Activated B cell treated with CpG ODN at 0.5 μM for 24 hours (primary cell): ENCODE measurements at places on chromosomes 3 and 15.

DNA sequence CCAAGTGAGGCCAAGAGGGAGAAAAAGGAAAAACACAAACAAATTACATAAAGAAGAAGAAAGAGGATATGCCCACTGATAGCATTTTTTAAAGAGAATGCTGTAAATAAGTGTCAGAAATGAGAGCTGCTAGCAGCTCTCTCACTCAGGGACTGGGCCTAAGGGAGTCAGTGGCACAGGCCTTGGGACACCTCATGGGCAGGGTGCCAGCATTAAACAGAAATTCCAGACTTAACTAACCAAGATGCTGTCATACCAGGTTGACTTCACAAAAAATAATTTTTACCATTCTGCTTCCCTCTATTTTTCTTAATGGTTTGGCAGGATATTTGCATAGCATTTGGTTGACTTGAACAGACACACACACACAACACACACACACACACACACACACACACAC lies 92.3 kb upstream of the ADAMTSL3 start:
- DNase-seq: no peak

DNA sequence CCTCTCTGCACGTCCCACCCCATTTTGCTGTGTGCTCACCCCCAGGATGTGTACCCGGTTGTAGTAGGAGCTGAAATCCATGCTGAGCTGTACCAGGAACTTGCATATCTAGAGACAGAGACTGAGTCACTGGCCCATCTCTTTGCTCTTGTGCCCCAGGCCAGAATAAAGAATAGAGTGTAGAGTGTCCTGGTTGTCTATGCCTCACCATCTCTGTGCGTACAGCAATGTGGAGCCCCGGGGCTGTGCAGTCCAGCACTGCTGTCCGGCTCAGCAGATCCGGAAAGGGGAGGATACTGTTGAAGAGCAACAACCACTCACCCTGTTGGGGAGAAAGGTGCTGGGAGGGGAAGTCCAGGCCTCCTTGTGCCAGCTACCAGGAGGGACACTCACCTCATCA lies 2.6 kb downstream of the DALRD3 start:
- DNase-seq: no peak

GRCh38 chr3:43481375-43481774 lies 140.4 kb downstream of the ANO10 start:
- no peak for DNase-seq

- peak; percentile 70 for DNase-seq
Measured at GRCh38 chr15:100341750-100342560, at the start of gene ADAMTS17. Gene ADAMTS17, minus strand, starts transcription at chr15:100341975. Its CDS starts 76 bp downstream, at chr15:100341899.

GRCh38 chr3:39260957-39261356 lies 18.9 kb downstream of the CX3CR1 start:
- no peak for DNase-seq

DNA sequence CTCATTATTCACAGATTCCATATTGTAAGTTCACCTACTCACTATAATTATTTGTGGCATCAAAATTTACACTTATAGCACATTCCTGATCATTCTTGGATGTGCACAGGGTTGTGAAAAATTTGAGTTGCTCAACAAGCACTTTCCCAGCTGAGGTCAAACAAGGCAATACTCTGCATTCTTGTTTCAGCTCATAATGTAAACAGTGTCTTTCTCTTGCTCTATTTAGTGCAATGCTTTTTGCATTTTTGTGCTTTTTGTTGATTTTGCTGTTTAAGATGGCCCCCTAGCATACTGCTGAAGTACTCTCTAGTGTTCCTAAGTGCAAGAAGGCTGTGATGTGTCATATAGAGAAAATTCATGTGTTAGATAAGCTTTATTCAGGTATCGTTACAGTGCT lies 66.7 kb upstream of the TNIK start:
- no peak for DNase-seq

GRCh38 chr15:88401251-88401995 lies 65.8 kb downstream of the MRPL46 start:
- DNase-seq: no peak

DNA sequence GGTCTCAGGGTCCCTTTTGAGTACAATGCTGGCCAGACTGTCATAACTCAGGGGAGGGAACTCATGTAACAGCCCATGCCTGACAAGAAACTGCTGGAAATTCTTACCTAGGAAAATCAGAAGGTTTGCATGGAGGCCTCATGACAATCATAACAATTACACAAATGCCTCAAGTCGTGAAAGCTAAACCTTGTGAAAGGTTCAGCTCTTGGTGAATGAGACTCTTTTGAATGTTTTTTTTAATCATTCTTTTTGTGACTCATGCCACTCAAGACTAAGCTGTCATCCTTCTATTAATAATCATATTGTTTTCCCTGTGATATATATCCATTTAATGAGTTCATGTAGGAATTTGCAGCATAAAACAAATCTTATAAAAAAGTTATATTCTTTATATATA lies 61.4 kb upstream of the LEKR1 start:
- DNase-seq: no peak

DNA sequence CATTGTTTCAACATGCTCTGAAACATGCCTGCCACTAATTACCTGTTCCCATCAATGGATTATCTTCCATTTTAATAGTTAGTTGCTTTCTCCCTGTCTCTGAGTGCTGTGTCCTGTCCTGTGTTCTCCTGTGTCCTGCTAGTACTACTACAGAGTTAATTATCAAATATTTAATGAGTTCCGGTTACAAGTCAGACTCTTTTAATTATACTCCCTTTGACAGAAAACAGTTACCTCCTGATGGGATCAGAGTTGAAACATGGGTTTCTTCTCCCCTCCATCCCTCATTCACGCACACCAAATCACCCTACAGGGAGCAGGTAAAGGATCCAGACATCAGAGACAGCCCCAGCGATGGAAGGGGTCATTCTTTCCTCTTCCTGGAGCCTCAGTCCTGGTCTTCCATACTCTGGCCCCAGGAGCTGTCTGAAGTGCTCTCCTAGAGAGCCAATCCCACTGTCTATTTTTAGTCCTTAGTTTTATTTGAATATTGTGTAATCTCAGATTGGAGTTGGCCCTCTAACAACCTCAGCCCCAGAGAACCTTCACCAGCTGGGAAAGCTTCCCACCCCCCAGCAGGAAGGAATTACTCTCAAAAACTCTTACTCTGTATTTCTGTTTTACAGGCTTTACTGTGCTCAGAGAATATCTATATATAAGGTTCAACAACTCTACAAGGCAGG lies 137.0 kb upstream of the C2CD4B start:
- DNase-seq: no peak

DNA sequence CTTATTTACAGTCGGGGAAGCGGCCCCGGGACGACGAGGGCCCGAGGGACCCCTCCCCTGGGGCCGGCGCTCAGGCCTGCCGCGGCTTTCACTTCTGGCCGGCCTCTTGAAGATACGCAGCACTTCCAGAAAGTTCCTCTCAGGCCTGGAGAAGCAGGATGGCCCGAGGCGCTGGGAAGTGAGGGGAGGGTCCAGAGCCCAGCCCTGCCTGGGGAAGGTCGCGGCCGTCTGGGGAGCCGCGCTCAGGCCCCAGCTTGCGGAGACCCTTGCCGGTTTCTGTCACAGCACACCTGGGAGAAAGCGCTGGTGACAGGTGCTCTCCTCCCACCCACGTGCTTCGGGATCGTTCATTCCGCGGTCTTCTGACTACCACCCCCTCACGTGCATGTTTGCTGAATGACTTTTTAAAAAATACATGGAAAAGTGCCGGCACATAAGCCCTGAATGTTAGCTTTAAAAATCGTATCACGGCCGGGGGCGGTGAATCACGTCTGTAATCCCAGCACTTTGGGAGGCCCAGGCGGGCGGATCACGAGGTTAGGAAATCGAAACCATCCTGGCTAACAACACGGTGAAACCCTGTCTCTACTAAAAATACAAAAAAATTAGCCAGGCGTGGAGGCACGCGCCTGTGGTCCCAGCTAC lies 727 bp upstream of the TM2D3 start:
- no peak for DNase-seq

GRCh38 chr3:25787689-25788088 lies 2.2 kb upstream of the OXSM start:
- no peak for DNase-seq

- no peak for DNase-seq
Measured at GRCh38 chr15:81507831-81508230, 133.8 kb upstream of the TMC3 start.

GRCh38 chr15:98800437-98801233 lies 152.3 kb downstream of the IGF1R start:
- DNase-seq: no peak

DNA sequence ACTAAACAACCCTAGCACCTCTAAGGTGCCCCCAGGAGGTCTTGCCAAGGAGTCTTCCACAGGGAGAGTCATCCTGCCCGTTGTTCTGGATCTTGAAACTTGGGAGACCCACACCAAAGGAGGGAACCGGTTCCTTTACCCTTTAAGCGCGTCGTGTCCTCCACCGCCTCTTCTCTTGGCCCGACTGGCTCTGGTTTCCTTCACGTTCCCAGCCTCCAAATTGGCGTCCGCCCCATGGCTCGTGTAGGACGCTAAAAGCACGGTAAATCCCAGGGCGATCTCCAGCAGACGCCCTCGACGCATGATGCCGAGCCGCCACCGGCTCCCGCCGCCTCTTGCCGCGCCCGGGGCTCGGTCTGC lies 1.1 kb downstream of the FBN1 start:
- DNase-seq: no peak

GRCh38 chr3:17052363-17052762 lies 167.6 kb downstream of the PLCL2 start:
- DNase-seq: no peak

DNA sequence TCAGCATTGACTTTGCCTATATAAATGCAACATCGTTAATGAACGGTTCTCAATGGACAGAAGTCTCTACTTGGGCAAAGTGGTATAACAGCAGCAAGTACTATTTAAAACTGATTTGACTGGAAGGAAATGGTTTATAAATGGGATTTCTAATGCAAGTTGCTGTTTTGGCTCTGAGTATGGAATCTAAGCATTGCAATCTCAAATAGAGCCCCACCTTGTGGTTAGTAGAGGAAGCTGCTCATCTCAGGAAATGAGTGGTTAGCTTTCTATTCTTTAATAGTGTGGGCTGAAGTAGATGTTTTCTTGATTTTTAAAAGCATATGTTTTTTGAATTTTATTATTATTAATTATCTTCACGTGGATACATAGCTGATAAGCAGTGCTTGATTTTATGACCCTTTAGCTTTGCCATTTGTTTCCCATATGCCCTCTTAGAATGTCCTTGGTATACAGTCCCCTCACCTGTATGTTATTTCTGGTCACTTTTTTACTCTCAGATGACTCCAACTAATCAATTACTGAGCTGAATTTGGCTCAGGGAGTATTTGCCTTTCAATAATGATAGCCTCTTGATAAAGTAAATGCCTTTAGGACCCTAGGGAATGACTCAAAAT lies 67.1 kb downstream of the OXSM start:
- no peak for DNase-seq

DNA sequence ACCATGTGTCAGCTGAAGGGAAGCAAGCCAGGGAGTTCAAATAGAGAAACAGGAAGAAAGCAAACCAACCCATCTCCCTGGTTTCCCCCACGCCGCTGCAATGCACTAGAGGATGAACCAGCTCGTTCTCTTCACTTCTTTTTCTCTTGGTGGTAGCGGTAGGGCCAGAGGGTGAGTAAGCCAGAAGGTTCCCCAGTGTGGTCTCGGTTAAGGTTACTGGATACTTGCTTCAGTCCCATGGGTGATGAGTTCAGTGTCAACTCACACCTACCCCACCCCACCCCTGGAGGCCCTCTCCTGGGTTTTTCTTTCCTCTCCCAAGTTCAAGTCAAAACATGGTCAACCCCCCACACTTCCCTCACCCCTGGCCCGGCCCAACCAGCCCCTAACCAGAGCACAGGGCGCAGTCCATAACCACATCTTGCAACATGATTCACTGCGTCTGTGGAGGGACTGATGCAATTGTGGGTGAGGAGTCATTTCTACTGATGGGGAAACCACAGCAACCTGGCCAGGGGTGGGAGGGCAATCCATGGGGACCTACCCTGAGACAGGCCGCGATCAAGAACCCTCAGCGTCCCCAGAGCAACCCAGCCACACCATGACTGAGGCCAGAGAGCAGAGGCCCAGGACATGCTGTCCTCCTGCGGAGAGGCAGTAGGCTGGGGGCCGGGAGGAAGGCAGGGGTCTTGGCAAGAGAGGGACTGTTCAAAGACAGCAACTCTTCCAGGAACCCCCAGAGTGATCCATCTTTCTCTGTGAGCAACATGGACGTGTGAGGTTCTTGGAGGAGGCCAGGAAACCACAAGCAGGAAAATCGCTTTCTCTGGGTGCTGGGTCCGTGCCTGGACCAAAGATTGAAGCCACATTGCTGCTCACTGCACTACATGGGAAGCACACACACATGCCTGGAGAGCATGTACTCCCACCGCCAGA lies 276.6 kb downstream of the UACA start:
- DNase-seq: peak; percentile 68

DNA sequence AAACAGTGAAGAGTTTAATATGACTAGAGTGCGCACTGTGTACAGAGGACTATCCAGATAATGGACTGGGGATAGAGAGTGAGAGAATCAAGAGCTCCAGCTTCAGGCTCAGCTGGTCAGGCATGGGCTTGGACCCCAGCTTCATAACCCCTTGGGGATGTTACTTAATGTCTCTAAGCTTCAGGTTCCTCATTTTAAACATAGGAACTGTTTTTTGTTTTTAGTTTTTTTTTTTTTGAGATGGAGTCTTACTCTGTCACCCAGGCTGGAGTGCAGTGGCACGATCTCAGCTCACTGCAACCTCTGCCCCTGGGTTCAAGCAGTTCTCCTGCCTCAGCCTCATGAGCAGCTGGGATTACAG lies 9.9 kb upstream of the BRPF1 start:
- DNase-seq: no peak

DNA sequence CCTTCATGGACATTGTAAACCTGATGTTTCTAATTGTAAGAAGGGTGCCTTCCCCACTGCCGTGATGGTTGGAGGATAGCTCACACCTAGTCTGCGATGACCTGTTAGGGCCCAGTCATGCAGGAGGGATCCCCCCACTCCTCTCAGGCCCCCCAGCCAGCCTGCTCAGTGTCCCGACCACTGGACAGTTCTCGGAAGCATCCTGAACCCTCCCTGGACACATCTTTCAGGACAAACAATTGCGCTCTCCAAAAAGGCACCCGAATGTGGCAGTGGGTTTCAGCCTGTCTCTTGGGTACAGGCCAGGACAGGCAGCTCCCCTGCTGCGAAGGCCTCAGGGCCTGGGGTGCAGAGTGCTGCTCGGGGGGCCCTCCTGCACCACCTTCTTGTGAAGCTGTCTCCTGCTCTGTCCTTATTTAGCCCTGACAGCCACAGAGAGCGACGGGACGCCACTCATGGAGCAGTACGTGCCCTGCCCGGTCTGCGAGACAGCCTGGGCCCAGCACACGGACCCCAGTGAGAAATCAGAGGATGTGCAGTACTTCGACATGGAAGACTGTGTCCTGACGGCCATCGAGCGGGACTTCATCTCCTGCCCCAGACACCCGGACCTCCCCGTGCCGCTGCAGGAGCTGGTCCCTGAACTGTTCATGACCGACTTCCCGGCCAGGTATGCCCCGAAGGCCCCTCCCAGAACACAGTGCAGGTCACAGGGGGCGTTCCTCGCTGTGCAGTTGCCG lies 132.3 kb downstream of the LRRK1 start:
- no peak for DNase-seq

DNA sequence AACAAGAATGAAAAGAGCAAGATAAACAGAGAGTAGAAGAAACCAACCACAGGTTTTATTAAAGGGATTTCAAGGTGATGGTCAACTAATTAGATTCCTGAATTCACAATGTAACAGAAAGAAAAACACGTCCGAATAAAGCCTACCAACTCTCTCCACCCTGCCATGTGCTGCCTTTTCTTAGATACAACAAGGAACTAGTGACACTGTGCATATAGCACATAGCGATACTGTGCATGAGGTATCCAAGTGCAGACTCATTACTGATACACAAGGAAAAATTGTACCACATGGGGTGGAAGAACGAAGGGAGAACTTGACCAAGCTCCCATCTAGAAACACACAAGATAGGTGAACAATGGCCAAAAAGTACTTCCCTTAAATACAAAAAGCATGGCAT lies 154.6 kb downstream of the MAGI1 start:
- no peak for DNase-seq
